Stimulated activated CD4-positive, alpha-beta T cell treated with anti-CD3 and anti-CD28 coated beads, Interleukin-15, amount 100 ng/mL, for 48 hours (primary cell): ENCODE measurements at places on chromosomes 11 and 22.

- no peak for DNase-seq
These were observed 1461.9 kb downstream of the TBC1D22A start for GRCh38 chr22:48224332-48224731.

- DNase-seq, result no peak
These were observed 162.9 kb upstream of the B3GAT1 start for GRCh38 chr11:134574947-134575346.

DNA sequence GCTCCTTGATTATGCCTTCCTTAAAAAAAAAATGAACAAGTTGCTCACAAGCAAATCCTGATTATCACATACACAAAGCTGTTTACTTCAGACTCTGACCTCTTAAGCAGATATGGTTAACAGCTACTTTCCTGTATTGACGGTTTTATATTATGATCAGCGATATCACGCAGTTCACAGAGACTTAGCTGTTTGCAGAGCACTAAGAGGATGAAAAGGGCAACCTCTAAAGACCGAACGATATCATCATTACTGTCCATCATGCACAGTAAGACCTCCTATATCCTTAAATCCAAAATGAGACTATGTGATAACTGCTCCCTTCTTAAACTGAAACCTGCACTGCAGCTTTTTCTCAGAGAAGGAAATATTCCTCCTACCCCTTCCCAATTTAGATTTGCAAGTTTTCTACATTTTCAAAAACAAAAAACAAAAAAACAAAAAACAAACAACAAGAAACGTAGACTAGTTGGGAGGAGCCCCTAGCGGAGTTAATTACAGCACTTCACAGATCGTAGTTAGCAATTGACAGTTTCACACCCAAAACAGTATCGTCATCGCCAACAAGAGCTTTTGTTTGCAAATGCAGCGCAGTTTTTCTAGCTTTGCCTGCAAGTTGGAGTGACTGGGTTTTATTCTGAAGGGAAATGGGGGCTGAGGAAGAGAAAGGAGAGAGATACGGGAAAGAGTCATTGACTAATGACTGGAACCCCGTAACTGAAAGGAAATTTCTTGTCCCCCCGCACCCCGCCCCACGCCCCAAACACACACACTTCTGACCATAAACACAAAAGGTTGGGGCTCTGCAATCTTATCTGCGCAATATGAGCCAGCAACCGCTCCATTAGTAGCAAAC, 1.2 kb downstream of the DDX6 start:
- DNase-seq, result no peak

- no peak for DNase-seq
These were observed 129.4 kb downstream of the SBF2 start for GRCh38 chr11:10164621-10165020.

- DNase-seq, result no peak
These were observed 14.8 kb downstream of the CD3E start for GRCh38 chr11:118319337-118319707.

- no peak for DNase-seq
These were observed 113.7 kb downstream of the ETS1 start for GRCh38 chr11:128473636-128474035.
